Suprapubic skin (tissue), 4 donors: ENCODE measurements at places on chromosomes 4 and X.

GRCh38 chrX:153877571-153878261, 8.3 kb downstream of the L1CAM start:
- DNase-seq, result no peak

GRCh38 chr4:83370640-83370906, 35.9 kb upstream of the HPSE start:
- no peak for DNase-seq

DNA sequence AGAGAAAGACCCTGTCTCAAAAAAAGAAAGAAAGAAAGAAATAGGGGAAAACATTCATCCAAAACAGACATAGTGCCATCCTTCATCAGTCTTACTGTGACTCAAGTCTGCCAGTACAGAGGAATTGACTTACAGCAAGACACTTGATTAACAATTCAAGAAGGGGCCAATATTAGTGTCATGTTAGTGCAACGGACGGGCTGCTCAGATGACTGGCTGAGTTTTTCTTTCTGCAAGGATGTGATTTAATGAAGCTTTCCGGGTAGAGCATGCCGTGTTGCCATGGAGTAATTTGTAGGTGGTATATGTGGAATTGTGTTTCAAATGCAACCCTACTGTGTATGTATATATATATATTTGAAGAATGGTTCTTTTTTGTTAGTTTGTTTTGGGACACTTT, 12.6 kb upstream of the MFAP3L start:
- no peak for DNase-seq

DNA sequence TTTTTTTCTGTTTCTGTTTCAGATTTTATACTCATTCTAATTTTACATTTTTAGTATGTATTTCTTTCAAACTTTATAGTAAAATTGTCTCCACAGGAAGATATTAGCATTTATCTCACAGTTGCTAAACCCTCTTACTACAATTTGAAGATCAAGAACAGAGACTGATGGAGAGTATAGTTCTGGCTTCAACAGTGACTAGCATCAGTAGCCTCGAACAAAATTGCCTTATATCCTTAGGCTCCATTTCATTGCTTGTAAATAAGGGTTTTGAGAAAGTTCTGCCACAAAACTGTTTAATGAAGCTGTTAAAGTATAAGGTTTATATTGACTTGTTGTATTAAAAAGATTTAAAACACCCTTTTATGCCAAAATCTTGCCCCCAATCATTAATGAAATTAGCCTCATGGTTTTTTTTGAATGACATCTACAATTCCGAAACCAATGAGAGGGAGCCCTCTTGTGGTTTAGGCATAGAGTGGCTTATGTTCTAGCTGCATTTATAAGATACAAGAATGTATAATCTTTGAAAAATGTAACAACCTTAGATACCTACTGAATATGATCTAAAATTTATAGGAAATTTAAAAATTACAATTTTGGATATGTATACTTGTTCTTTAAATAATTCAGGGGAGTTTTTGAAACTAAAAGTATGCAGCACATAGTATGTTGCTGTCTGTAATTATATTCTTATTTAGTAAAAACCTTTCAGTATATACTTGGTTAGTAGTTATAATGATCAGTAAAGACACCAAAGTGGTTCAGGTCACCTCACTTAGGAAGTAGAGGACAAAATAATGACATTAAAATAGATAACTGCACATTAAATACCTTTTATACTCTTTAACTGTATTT, 109.8 kb upstream of the HPGD start:
- DNase-seq, result no peak

GRCh38 chr4:112093636-112094202, 51.5 kb upstream of the FAM241A start:
- no peak for DNase-seq

- no peak for DNase-seq
Observed at GRCh38 chr4:121278811-121279368, 101.9 kb downstream of the QRFPR start.

DNA sequence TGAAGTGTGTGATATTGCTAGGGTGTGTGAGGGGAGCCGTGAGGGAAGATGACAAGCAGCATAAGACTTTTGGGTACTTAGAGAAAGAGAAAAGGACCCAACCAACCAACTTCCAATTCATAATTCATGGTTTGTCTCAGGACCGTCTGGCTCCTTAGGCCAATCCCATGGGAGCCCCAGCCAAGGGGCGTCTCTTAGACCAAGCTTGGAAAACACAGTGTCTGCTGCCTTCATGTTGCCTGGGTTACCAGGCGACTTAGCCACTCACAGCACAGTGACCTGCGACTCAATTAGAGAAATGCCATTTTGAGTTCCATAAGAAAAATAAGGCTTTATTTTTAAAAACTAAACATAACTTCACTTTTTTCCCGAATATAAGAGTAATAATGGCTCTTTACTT, 32.7 kb downstream of the BST1 start:
- DNase-seq, result no peak

DNA sequence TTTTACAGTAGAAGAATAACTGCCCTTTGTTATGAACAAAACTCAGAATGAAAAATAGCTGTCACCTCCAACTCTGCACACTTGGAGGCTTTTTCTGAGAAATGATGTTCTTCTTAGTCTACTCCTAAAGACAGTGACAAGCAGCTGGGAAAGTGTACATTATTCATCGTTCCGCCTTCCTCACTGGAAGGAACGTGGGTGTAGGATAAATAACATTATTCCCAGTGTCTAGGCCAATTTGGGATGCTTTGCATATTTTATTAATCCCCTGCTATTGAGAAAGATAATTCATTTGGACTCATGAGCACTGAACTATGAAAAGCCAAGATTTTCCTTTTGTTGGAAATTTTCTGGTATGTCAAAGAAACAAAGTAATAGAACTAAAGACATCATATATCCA, 87.8 kb downstream of the VCX2 start:
- no peak for DNase-seq

GRCh38 chr4:14652522-14652921, 349.8 kb upstream of the CPEB2 start:
- no peak for DNase-seq

DNA sequence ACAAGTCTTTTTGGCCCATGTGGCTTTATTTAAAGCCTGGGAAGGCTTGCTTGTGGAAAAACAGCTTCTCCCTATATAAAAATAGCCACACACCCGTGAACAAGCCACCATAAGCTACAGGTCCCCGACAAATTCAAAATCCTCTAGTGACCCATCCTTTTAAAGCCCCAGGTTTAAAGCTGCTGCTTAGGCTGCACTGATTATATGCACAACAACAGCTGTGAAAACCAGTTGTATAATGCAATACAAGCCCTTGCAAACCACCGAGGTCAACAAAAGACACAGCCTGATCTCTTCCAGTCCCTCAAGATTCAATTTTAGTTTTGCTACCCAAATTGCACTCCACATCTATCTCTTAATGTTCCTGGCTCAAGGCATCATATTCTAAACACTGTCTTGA, 186.0 kb upstream of the WDFY3 start:
- no peak for DNase-seq
